ENCODE measurements at places on chromosomes 12 and 14.
A peak's percentile ranks its signal among the peaks of the same experiment; 100 is the strongest.

GRCh38 chr12:2453076-2453760 lies 341.6 kb upstream of the FKBP4 start:
- DNase-seq = no peak

DNA sequence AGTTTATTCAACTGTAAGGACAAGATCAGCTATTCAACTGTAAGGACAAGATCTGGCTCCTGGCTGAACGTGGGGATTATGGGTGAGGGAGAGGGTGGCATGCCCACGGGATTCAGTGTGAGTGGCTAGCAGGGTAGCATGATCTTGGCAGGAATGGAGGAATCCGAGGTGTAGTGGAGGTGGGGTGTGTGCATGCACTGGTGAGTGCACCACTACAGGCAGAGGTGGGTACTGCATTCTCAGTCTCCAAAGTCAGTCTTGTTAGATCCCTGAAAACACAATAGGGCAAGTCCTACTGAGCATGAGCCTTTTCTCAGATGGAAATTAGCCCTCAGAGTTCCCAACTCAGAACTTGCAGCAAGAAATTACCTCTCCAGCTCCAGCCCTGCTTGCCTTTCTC lies 32.2 kb upstream of the DCD start:
- DNase-seq = no peak

DNA sequence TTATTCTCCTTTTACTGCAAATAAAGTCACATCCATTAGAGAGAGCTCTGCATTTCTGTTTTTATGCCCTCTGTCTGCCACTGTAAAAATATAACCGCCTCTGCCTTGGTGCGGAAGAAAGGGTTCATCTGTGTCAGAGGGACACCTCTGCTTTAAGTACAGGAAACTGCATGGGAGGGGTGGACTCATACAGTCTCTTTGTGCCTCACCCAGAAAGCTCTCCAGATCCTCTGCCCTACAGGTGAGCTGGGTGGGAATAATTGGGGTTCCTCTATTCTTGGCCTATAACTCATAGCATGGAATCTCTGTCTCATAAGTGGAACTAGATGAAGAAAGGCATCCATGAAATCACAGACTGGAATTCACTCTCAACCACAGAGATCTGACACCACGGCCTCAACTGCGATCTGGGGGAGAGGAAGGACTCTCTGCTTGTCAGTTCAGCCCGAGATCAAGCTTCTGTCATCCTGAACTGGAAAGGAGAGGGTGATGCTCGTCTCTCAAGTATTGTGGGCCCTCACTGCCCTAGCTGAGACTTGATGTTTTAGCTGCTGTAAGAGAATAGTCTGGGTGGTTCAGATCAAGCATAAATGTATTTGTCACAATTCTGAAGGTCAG lies 702.3 kb downstream of the TMEM121 start:
- no peak for DNase-seq

GRCh38 chr14:21258005-21258888 lies 11.0 kb downstream of the HNRNPC start:
- DNase-seq = no peak

- DNase-seq = no peak
Observed at GRCh38 chr12:106304001-106304421, 1.5 kb downstream of the TCP11L2 start.

GRCh38 chr12:3631759-3632158 lies 121.2 kb downstream of the CRACR2A start:
- DNase-seq = no peak

- DNase-seq = no peak
Observed at GRCh38 chr14:83416476-83416875, 1882.8 kb upstream of the SEL1L start.

DNA sequence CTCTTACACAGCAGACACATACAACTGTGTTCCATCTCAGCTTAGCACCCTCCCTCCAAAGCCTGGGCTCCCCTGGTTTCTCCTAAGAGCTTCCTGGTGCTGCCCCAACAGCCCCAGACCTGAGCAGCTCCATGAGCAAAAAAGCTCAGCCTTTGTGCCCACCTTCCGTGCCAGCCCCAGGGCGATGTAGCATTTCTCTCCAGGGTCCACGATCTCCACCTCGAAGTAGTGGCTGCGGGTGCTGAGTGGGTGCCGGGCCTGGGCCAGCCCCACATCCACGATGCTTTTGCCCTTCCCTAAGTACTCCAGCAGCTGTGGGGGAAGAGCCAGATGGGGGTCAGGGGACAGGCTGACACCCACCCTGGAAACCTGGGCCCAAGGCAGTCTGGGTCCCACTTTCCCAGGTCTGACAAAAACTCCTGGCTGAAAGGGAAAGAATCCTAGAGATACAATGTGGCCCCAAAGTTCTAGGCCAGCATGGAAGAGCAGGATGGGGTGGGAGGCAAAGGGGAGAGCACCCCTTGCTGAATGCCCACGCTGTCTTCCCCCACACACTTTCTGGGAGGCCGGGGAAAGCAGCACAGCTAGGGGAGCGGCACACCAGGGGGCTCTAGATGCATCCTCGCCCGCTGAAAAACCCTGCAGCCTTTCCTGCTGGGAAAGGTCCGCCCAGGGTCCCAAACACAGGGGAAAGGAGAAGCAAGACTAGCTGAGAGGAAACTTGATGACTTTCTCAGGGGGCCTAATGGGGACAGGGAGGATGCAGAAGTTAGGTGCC lies 11.0 kb downstream of the SPRYD3 start:
- no peak for DNase-seq

- DNase-seq = no peak
Observed at GRCh38 chr12:110590806-110591326, 7.7 kb upstream of the PPTC7 start.

DNA sequence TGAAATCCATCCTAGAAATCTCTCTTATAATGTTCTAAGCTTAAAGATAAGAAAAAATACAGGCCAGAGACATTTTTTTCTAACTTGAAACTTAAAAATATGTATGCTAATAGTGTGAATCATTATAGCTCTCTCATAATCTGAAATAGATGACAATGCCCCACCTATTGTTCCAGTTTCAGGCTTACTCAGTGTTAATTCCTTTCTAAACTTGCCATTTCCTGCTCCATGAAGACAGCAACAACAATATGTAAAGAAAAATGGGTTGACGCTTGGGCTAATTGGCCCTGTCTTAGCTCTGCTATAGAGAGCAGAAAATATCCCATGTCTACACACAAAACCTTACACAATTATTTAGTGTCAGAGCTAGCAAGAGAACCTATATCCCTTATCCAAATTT lies 37.1 kb downstream of the LMO3 start:
- no peak for DNase-seq

DNA sequence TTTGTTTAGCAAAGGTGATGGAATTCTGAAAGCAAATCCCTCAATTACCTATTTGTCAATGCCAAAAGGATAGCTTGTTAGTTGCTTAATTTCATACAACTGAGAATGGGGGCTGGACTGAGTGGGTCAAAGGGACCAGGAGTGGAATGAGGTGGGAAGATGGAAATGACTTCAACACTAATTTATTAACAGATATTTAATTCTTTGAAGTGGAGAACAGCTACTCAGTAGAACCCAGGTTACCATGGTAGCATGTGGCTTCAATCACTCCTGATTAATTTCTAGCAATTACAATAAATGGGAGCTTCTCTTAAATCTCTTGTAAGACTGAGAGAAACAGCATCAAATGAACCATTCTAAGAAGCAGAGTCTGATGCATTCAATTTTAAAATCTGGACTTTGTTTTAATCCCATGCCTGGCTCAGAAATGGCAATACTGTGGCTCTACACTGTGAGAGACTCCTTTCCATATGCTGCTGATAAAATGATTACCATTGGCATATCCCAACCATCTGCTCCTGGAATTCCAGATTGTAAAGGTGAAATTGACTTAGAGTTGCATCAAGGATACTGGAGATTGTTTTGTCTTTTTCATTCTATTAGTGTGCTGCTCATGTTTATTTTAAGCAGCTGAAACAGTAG lies 607.8 kb downstream of the SNAPC1 start:
- DNase-seq = no peak

- DNase-seq = peak; percentile 71
Observed at GRCh38 chr14:50944647-50945413, 547 bp upstream of the PYGL start.

DNA sequence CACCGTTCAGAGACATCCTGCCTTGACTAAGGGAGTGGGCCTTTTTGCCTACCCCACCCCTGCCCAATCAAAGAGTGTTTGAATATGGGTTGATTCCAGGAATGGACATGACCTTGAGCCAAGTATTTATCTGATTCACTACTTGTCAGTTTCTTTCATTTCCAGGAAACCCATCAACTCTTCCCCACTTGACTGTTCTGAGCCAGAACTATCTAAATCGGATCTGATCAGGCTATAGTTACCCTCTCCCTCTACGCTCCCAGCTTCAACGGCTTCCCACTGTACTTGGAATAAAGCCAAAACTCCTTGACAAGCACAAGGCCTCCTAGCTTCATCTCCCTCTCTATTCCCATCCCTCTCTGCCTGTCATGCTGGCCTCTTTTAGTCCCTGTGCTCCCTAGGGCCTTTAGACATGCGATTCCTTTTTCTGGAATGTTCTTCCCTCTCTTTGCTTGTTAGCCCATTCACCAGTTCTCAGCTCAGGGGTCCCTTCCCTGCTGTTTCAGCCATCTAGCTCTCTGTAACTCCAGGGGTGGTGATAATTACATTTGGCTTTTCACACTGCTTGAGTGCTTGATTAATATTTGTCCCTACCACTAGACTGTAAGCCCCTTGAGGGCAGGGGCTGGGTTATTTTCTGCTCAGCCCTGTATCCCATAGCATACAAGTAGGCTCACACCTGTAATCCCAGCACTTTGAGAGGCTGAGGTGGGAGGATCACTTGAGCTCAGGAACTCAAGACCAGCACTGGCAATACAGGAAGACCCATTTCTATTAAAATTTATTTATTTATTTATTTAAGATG lies 5.5 kb upstream of the ITPK1 start:
- DNase-seq = no peak

DNA sequence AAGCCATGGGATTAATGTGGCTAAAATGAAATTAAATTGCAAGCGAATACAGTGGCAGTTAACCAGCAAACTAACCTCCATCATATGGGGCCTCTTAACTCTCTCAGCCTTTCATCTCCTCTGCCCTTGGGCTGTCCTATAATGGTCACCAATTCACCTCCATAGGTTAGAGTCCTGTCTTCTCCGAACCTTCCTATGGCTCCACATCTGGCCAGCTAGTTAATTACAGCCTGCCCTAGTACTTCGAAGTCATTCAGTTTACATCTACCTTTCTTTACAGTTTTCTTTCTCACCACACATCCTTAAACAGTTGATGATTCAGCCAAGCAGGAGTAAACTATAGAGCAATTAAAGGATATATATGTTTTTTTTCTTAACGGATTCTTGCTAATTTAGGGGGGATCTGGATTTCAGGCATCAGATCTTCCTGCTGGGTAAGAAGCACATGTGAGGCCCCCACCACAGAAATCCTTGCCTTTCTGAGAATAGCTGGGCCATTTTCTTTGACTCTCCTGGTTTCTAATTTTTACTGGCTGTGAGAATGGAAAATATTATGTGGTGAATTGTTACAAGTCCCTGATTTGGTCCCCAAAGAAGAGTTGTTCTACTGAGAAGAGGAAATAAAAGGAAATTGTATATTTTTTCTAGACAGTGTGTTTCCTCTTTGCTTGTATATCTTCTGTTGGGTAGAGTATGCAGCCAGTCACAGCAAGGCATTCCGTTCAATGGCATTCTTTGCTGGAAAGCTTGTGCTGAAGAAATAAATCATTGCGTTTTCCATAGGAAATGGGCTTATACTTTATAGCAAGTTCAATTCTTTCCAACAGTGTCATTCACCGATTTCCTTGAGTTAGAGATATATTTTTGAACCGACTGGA lies 16.7 kb downstream of the HMGA2 start:
- no peak for DNase-seq

DNA sequence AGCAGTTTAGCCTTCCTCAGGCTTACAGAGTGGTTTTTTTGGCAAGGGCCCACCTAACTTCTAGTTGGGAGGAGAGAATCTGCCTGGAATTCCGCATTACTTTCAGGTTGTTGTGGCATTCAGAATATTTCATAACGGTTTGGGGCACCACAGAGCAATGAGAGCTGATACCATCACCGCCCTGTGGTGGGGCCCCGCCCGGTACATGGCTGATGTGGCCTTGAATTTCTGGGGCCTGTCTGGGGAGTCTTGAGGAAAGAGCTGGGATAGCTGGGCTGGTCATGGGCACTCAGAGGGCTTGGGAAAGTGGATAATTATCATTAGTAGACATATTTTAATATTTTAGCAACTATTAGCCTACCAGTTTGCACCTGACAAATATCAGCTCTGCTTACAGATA lies 4.2 kb downstream of the TESPA1 start:
- DNase-seq = no peak

All from left ventricle myocardium superior (tissue), 1 donor.